ENCODE measurements at places on chromosomes 1 and 21.
A peak's percentile ranks its signal among the peaks of the same experiment; 100 is the strongest.

- no peak for DNase-seq
Measured at GRCh38 chr1:91578320-91579109, 77.9 kb downstream of the CDC7 start.

DNA sequence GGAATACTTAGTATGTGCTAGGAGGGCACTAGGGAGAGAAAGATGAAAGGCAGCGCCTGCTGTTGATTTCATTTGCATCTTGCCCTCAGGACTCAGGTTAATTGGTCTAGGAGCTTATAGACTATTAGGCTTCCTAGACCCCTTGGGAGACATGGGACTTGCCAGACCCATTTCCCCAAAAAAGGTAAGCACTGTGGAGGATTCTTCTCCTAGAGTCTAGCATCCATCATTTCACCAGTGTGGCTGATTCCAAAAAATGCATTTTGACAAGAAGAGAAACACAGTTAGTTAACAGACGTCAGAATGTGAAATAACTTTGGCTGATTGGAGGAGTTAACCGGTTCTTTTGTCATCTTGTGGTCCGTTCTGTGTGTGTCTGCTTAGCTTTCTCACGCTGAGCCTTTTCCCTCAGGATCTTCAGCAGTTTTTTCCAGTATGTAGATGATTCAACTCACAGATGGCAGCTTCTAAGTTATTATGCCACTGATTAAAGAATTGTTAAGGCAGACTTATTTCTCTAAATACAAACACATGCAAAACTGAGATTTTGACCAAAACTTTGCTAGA, 108.8 kb downstream of the KIF26B start:
- DNase-seq: no peak

GRCh38 chr1:212498283-212499040, 65.7 kb downstream of the NENF start:
- peak; percentile 66 for DNase-seq

- no peak for DNase-seq
Measured at GRCh38 chr1:33740040-33740744, 123.7 kb upstream of the HMGB4 start.

DNA sequence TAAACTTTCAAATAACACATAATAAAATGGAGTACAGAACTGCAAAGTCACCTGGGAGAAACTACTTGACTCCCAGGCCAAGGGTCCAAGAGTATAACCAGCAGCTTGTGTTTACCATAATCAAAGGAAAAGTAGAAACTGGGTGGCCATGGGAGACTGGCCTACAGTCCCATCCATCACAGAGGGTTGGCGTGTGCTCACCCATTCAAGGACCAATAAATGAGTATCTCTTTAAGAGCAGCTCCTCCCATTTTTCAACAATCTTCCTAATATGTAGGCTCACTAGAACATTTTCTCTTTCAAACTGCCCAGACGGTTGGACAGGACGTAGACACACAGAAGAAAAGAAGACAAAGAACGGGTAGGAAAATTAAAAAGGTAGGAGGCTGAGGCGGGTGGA, at the start of gene FMO3:
TSS of gene FMO3 (plus strand) at position 302 of the 400 bp plus-strand sequence. CDS start 1,754 bp downstream, outside the sequence.
- no peak for DNase-seq

GRCh38 chr1:115134850-115135480, 45.7 kb upstream of the TSPAN2 start:
- peak; percentile 72 for DNase-seq

DNA sequence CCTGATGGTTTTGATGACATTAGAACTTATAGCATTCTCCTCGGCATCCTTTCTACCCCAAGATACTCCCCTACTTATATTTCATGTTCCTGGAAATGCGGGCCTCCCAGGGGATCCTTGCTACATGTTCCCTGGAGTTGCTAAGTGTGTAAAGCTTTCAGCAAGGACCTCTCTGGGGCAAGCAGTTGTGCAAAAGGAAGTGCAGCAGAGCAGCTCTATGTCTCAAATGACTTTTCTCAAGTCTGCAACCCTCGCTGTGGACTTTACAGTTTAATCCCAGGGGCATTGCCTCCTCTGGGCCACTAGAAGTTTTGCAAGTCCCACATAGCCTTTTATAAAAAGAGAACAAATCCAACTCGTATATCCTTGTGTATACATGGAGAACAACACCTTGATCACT, 20.8 kb upstream of the MNDA start:
- no peak for DNase-seq

- no peak for DNase-seq
Measured at GRCh38 chr1:97668945-97669344, 251.9 kb downstream of the DPYD start.

GRCh38 chr1:224669403-224669802, 53.3 kb downstream of the CNIH3 start:
- no peak for DNase-seq

DNA sequence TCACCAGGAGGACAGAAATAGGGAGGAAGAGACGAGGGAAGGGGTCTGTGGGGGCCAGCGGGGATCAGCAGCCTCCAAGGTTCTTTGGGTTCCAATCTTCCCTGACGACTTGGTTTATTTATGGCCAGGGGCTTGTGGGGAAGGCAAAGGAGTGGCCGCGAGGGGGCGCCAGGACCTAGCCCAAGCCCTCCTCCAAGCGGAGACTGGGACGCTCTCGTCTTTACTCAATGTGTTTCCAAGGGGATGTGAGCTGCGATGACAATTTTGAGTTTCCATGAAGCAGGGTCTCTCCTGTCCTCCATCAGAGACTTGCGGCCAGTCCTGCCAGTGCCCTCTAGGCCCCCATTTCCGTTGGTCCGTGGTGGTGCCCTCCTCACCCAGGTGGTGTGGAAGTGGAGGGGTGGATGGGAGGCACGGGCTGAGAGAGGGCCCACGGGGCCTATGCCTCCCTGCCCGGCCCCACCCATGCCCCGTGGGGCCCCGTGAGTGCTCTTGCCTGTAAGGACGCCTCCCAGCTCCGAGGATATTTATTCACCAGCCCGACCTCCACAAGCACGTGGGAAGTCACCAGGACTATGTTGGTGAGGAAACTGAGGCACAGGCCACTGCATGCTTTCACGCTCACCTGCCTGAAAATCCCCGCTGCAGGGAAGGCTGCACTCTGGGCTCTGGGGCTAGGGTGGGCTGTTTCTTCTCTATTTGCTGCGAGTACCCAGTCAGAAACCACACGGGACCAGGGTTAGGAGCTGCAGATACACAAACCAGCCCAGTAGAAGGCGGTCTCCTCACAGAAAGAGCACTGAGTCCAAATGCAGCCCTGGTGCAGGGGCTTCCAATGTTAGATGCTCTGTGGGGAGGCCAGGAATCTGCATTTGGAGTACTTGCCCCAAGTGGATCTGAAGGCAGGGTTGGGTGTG, 26.5 kb downstream of the DMRTB1 start:
- no peak for DNase-seq

- DNase-seq: no peak
Measured at GRCh38 chr21:36126208-36126565, 8.7 kb upstream of the CBR3 start.

DNA sequence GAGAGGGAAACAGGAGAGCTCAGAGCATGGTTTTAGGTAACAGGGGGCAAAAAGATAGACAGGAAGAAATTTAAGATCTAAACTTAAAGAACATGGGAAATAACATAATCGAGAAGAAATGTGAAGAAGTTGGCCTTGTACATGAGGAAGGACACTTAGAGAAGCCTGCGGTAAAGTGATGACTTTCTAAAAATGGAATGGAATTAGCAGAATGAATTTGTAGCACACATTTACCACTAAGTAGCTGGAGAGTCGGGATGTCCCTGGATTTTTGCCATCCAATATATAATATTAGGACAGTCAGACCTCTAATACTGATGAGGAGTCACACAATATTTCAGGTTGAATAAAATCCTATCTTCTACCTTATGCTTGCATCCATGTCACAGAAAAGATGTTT, 77.7 kb upstream of the C1orf87 start:
- DNase-seq: no peak

GRCh38 chr1:184494929-184495328, 108.1 kb downstream of the C1orf21 start:
- no peak for DNase-seq

- no peak for DNase-seq
Measured at GRCh38 chr1:32099426-32099825, 8.4 kb upstream of the KPNA6 start.

DNA sequence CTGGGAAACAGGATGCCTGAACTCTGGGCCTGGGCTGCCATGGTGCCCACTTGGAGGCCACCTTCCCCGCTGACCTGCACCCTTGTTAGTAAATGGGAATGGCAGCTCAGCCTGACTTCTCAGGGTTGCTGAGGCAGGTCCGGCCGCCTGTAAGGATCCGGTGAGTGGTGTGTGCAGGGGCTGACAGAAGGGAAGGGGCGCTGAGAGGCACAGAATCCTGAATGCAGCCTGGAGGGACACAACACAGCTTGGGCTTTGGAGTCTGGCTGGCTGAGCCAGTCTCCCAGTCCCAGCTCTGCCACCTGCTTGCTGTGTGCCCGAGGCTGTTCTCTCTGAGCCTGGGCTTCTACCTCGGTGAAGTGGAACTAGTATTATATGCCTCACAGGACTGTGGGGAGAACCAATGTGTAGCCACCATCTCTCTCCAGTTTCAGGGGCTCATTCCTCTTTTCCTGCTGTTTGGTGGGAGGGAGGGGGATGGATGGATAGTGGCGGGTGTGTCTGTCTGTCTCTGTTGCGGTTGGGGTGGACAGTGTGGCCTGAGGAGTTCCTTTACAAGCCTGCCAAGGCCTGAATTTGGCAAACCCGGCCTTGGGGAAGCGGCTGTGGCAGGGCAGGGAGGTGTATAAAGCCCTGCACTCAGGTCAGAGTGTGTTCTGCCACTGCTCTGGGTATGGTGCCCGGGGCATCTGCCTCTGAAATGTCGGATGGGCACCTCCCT, 18.0 kb downstream of the ADORA1 start:
- no peak for DNase-seq

DNA sequence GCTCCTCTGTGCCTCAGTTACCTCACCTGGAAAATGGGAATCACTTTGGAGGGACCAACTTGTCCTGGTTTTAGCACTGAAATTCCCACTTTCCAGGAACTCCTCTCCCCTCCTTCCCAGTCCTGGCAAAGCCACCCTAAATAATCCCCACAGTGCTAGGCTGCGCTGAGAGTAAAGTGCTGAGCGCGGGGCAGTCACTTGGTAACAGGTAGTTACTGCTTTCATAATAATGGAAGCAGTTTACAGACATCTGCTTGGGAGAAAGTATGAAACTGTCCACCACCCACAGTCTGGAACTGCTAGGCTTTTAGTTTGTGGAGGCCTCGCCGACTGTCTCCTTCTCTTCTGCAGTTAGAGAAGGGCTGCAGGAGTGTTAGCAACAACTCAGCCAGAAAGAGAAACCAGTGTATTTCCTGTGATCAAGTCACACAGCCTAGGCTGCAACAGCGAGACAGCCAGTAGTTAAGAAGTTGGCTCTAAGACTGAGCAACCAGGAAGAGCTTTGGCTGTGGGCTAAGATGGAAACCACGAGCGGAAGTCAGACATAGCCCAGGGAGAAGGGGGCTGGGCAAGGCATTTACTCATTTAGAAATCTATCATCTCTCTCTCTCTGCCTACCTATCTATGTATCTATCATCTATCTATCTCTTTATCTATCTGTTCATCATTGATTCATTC, 30.8 kb upstream of the ABCG1 start:
- DNase-seq: no peak

GRCh38 chr21:44351535-44352252, 1.7 kb upstream of the TRPM2 start:
- no peak for DNase-seq

GRCh38 chr1:60888126-60888525, 194.2 kb upstream of the NFIA start:
- no peak for DNase-seq

DNA sequence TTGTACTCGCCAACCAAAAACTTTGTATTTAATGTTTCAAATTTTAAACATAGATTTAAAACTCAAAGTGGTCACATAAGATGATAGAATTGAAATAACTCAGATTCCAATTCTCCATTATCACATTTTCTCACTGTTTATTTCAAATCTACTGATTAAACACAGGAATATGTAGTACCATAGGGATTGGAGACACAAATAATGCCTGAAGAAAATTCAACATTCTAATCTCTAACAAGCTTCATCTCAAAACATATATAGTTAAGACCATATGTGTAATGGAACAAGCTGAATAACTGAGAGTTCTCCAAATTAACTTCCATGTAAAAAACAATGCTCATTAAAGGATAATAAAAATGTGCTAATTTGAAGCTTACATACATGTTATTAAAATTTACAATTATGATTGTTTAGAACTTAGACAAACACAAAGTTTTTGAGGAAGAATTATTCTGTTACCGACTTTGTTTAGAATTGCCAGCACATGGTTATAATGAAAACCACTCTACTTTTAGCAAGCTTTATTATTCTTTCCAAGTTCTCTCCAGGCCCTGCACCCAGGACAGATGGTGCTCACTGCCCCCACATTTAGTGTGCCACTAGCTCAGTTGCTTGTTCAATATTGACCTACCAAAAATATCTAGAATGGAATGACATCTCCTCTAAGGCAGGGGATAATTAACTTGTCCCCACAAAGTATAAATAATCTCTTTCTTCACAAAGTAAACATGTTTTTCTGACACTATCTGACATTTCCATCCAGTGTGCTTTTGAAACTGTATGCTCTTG, 467.2 kb downstream of the TTLL7 start:
- no peak for DNase-seq

GRCh38 chr1:2347409-2347785, 44.0 kb downstream of the MORN1 start:
- no peak for DNase-seq

- no peak for DNase-seq
Measured at GRCh38 chr21:44957901-44958451, 18.1 kb downstream of the SLX9 start.

- no peak for DNase-seq
Measured at GRCh38 chr1:30609999-30610345, 113.4 kb downstream of the MATN1 start.

DNA sequence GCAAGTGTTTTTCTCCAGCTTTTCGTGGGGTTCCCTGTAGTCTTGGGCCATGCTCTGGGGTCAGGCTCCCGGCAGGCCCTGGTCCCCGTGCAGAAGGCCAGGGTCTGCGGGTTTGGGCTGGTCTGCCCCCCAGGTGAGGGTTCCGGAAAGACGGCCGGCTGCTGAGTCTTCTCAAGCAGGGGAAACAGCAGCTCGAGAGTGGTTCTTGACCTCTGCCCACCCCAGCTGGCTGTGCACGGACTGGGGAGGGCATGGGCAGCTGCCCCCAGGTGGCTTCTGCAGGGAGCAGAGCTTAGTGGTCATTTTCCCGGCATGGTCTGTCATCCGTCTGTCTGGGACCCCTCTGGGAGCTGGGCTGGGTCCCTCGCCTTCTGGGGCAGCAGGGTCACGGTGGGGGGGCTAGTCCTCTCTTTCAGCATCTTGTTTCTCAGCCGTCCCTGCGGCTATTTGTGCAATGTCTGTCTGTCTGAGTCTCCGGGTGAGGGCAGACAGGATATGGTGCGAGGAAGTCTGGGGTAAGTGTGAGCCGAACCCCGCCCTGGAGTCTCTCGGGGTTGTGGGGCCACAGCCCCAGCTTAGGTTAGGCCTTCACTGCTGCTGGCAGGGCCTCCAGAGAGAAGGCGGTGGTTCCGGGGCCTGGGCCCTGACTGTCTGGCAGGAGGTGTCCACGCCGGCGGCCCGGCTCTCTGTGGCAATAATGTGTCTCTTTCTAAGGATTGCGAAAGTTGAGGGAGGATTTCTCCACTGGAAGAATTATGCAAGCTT, 6.1 kb downstream of the SKI start:
- DNase-seq: no peak

- no peak for DNase-seq
Measured at GRCh38 chr1:108852221-108852975, 4.5 kb downstream of the AKNAD1 start.

GRCh38 chr1:156112276-156113137, 2.0 kb upstream of the LMNA start:
- DNase-seq: no peak

Data from AG04449 (cell line).